Brain (organoid and tissue), 16 donors: ENCODE measurements at places on chromosomes 16 and 17. TPM values are rescaled to one million over a fixed set of nuclear protein-coding genes. Genes with fewer than 3 reads are reported as not detected.

DNA sequence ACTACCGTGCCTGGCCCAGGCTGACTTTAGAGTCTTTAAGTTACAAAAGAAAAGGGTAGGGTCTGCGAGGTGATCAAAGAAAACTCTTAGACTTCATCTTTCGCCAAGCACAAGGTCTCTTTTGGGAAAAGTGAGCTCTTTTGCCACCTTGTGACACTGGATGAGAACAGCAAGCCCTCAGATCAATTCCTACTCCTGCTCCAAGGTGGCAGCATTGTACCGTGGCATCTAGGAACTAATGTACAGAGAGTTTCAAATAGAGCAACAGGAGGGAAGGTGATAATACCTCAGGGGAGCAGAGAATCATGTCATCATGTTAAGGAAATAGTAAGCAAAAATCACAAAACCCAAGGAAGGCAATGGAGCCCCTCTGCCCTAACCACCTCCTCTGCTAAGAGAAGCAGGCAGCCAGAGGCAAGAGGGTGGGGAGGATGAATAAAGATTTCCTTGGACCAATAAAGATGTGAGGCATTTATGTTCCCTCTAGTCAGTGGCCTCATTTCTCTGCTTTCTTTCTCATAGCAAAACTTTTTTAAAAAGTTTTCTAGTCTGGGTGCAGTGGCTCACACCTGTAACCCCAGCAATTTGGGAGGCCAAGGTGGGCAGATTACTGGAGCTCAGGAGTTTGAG, 2.1 kb upstream of the C17orf78 start:
- peak; percentile 80 for DNase-seq

DNA sequence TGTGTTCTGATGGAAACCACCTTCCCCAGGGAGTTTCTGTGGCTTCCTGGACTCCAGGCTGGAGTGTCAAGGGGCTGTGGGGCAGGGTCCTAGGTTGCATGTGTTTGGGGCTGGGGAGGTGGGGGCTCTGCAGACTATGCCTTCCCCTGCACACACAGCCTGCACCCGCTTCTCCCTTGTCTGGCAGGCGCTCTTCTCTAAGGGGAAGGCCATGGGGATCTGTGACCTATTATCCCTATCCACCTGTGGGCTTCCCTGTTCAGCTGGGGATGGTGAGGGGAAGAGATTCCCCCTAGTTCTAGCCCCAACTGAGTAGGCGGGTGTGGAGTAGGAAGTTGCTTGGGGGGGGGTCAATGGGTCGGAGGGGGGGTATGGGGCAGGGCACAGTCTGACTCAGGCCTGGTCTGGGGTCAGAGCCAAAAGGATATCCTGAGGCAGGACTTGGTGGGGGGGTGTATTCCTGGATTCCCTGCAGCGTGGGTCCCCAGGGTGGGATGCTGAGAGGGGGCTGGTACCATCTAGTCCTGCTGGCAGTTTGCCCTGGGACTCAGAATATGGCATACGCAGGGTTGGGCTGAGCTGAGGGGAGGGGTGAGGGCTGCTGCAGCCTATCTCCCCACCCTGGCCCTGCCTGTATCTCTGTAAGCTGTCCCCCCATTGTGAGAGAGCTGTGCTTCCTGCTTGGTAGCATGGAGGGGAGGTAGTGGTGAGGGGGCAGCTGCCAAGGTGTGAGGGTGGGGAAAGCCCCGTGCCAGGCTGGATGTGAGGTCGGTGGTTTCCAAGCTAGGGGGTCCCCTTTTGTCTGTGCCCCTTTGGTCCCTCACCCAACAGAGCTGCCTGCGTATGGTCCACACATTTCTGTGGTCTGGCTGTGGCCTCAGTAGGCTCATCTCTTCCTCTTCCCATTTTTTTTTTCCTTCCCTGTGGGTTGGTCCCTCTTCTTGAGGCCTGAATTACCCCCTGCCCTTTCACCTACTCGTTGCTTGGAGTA, 14.7 kb downstream of the RARA start:
- no peak for DNase-seq

GRCh38 chr16:23840310-23840709, 4.5 kb downstream of the PRKCB start:
- DNase-seq: no peak

DNA sequence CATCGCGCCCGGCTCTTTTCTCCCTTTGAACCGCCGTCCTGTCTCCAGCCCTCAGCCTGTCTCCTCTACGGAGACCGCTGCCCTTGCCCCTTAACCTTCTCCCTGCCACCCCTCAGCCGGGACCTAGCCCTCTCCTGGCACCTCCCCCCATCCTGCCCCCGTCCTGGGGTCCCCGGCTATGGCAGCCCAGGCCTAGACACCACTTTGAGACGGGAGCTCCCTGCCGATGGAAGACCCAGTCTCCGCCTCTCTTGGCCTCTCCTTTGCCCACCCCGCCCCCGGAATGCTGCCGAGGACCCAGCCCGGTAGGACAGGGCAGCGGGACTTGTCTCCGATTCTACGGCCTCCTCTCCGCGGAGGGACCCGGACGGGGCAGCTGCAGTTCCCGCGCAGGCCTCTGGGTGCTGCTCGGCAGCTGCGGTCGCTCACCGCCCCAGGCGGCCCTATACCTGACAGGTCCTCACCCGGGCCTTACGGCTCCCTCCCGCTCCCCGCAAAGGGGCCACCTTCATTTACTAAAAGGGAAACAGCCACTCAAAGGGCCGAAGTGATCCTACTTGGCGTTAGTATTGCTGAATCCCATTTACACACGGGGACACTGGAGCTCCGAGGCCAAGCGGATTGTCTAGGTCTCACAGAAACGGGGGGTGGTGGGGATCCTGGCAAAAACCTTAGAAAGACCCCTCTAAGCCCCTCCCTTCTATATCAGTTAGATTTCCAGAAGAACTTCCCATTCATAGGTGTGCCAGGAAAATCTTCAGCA, 32.6 kb upstream of the TAC4 start:
- peak; percentile 80 for DNase-seq

Gene IGF2BP1
- polyA plus RNA-seq: not detected

Gene SDK2
- polyA plus RNA-seq: 11.0 TPM

Gene KRT32
- polyA plus RNA-seq: not detected

DNA sequence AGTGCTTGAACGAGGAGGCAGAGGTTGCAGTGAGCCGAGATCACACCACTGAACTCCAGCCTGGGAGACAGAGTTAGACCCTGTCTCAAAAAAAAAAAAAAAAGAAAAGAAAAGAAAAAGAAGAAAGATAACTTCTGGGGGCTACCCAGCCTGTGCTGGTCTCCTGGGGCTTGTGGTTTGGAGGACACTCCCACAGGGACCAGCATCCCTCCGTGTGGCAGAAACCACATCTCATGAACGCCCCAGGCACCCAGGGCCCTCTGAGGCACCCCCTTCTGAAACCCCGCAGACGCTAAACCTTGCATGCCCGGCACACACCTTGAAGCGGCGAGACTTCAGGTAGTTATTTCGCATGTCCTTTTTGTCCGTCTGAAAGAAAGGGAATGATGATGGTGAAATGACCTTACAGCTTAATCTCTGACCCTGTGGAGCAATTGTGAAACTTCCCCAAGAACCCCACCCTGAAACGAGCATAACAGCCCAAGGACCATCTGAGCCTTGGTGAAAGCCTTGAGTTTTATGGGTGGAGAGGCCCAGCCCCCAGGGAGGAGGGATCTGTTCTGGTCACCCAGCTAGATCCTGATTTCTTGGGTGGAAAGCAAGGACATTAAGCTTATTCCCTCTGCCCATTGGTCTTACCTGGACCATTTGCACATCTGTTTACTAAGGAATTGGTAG, 55.0 kb downstream of the CNGB1 start:
- no peak for DNase-seq
